ENCODE measurements at places on chromosomes 6 and 20.

DNA sequence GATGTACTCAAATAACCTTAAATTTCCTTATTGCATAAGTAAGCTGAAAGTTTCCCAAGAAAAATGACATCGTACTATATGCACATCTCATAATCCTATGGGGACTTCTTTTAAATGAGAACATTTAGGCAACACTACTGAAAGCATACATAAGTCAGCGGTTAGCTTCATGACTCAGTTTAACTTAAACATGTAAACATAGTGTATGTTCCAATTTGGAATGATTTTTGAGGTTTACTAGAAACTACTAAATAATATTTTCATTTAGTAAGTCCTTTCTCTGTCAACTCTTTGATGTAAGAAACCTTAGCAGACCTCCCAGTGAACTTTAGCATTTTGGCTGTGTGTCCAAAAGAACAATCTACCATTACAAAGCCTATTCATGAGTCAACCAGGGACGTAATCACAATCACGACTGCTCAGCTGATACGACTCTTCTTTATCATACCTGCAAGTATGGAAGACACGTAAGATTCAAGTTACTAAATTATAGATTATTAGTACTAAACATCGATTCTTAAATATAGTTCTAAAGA lies 19.3 kb downstream of the HIVEP2 start:
- DNase-seq, result no peak

DNA sequence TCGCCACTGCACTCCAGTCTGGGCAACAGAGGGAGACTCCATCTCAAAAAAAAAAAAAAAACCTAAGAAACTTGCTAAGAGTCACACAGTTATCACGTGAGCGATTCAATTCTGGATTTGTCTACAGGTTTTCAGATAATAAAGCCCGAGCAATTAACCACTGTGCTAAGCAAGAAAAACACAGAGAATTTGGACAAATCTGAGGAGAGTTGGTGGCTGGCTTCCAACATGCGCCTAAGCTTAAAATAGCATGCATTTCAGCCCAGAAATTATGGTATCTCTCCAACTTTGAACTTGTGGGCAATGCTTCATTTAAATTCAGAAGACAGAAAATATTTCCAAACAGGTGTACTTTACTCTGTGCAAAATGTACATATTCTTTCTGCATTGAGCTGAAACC lies 232.9 kb downstream of the TSHZ2 start:
- no peak for DNase-seq

- DNase-seq, result no peak
These were observed 66.4 kb downstream of the STX11 start for GRCh38 chr6:144216668-144217218.

DNA sequence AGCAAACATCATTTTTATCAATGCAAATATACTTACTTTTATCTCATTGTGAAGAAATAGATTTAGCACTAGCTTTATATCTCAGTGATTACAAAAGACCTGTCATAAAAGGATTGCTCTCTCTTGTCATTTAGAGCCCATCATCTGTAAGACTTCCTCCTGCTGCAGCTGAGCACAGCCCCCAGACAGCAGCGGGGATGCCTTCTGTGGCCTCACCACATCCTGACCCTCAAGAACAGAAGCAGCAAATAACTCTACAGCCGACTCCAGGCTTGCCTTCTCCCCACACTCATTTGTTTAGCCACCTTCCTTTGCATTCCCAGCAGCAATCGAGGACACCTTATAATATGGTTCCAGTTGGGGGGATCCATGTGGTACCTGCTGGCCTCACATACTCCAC lies 127.0 kb upstream of the EDN1 start:
- DNase-seq, result no peak

All from hippocampal formation (tissue), 2 donors.